Thyroid gland (tissue), 4 donors: ENCODE measurements at places on chromosomes 1 and 21. TPM values are rescaled to one million over a fixed set of nuclear protein-coding genes. Genes with fewer than 3 reads are reported as not detected.

Gene CGN
- 7.7 TPM for total RNA-seq

Gene OR2T4
- not detected for total RNA-seq

Gene ORC1
- total RNA-seq, result 0.22 TPM

Gene LCE3E
- total RNA-seq, result not detected

Gene USF1
- total RNA-seq, result 70.1 TPM
